Kidney (tissue), 22 donors: ENCODE measurements at places on chromosomes 2 and 18.
A peak's percentile ranks its signal among the peaks of the same experiment; 100 is the strongest.

GRCh38 chr2:241745276-241745675 is 10.8 kb downstream of the D2HGDH start:
- DNase-seq, result no peak

- no peak for DNase-seq
These were observed 222.0 kb downstream of the TMEM182 start for GRCh38 chr2:102983786-102984185.

GRCh38 chr18:10035281-10035991 is 121.6 kb downstream of the VAPA start:
- DNase-seq, result peak; percentile 56

GRCh38 chr2:102636283-102636907 is 17.0 kb downstream of the SLC9A2 start:
- DNase-seq, result no peak
